RCC 7860 (cell line): ENCODE measurements at places on chromosomes 5 and 9.

DNA sequence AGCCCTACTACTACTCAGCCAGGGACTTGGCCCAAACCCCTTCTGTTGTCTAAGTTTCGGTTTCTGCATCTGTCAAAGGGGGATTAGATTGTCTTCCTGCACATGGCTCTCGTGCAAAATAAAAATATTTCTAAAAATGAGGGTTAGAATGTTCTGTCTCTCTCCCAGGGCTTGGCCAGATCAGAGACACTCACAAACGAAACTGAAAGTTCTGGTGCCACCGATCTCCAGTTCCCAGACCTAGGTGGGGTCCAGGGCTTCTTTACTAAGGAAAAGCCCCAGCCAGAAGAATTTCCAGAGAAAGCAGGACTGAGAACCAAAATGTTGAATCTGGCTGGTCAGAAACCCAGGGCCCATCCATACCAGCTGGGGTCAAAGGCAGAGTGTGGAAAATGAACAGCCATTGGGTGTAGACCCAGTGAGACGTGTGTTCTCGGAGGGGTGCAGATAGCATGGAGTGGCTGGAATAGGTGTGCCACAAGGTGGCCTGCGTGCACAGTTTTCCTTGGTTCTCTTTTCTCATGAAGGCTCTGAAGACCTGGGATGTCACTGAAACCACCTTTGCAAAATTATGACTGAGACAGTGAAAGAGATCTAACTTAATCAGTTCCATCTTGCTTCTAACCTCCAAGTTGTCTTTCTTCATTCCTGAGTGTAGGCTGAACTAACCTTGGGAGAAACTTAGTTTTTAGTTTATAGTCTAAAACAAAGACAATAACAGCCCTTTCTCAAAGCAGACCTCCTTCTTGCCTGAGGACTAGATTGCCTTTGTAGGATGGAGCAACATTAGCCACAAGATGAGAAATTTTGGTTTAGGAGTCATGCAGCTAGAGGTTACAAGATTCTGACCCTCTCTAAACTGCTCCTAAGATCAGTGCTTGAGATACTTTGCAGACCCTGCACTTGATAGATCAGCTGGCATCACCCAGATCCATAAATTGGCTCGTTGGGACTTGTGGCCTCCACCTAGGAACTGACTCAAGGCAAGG, 2.3 kb upstream of the SLC23A1 start:
- no peak for DNase-seq

- DNase-seq, result no peak
Observed at GRCh38 chr9:128043467-128043868, 23.7 kb downstream of the NAIF1 start.

GRCh38 chr5:39113354-39113953, 39.3 kb upstream of the RICTOR start:
- DNase-seq, result no peak

DNA sequence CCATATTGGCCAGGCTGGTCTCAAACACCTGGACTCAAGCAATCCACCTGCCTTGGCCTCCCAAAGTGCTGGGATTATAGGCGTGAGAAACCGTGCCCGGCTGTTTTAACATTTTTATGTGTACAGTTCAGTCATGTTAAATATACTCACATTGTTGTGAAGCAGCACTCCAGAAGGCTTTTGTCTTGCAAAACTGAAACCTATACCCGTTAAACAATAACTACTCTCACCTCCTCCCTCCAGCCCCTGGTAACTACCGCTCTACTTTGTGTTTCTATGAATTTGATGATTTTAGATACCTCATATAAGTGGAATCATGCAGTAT, 23.1 kb upstream of the SHB start:
- DNase-seq, result no peak

DNA sequence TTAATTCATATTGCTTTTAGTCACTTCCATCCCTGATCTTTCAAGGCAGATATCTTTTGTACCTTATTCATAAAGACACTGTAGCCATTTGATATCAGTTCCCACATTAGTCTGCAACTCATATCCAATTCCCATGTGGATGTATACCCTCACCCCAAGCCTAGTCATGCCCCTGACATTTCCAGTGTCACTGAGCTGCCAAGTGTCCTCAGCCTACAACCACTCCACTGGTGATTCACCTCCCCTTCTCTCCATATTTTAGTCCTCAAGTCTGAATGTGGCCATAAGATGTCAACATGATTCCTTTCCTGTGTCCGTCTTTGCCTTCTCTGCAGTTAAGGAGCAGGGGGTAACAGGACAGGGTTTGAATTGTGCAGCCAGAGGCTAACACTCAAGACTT, 346.9 kb downstream of the RAB3C start:
- DNase-seq, result no peak

- DNase-seq, result peak; percentile 50
Observed at GRCh38 chr5:111143910-111144309, 51.8 kb downstream of the WDR36 start.

DNA sequence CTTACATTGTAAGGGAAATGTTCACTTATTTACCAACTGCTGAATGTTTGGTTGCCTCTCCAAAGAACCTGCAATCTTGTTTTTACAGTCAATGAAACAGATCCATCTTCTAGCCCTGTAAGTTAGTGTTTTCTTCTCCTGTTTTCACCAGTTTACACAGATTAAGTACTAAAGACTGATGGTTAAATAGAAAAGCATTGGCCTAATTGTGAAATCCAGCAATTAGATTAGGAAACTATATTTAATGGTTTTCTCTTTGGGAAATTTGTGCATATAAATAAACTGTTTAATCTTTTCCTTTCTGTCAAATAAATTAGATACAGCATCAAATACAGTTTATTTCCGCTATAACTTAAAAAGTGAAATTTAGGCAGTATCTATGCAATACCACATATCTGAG, 247.9 kb upstream of the MEF2C start:
- DNase-seq, result no peak

GRCh38 chr9:78130853-78131252, 99.2 kb upstream of the GNAQ start:
- no peak for DNase-seq

DNA sequence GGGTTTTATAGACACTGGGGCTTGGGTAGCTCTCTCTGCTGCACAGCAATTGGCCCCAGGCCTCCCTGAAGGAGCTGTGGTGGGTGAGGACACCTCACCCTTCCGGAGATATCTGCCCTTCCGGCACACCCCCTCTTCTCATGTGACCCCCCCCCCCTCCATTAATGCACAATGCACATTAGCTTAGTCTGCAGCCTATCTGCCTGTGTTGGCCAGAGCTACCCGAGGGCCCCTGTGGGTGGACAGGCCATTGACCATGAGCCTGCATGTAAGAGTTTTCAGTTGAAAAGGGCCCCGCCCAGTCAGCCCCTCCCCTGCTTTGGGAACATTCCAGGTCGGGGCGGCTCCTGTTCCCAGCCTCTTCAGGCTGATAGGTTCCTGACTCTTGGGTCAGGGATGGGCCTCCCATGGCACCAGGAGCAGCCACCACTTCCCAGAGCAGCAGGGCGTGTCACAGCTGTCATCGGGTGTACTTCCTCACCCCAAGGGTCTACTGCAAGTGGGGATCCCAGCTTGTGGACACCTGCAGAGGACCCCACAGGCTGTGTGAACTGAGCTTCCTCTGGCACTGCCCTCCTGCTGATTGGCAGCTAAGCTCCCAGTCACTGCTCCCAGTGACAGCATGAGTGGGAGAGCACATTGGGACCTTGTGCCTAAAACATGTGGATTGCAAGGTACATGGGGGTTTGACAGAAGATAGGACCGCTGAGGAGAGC, 17.8 kb downstream of the PHF2 start:
- no peak for DNase-seq

DNA sequence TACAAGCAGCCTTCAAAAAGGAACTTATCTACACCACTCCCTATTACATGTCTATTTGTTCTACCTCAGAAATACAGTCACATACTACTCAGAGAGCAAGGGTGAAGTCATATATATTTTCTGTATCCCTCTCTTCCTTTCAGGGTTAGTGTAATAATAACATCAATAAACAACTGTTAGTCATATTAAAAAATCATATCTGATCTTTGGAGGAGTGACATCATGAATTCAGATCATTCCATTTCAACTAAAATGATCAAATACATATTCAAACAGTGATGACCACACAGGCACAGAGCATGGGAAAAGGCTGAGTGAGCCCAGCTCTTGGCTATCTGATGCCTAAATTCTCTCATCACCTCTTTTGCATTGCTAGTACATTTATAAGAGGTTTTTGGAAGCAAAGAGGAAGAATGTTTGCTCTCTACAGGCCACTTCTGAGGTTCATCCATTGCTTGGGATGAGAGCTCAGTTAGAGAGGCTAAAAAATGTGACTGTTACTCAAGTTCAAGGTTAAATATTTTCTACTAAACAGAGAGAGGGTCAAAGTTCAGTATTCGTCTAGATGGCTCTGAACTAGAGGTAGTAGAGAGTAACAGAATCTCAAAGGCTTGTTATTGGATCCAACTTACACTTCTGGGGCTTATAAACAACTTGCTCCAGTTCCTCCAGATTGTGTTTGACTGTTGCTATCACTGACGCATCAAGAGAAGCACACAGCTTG, 39.0 kb downstream of the RIGI start:
- DNase-seq, result no peak

- DNase-seq, result no peak
Observed at GRCh38 chr9:1960342-1961042, 54.7 kb upstream of the SMARCA2 start.
